ENCODE measurements at places on chromosomes 16 and 17. TPM values are rescaled to one million over a fixed set of nuclear protein-coding genes. Genes with fewer than 3 reads are reported as not detected.

DNA sequence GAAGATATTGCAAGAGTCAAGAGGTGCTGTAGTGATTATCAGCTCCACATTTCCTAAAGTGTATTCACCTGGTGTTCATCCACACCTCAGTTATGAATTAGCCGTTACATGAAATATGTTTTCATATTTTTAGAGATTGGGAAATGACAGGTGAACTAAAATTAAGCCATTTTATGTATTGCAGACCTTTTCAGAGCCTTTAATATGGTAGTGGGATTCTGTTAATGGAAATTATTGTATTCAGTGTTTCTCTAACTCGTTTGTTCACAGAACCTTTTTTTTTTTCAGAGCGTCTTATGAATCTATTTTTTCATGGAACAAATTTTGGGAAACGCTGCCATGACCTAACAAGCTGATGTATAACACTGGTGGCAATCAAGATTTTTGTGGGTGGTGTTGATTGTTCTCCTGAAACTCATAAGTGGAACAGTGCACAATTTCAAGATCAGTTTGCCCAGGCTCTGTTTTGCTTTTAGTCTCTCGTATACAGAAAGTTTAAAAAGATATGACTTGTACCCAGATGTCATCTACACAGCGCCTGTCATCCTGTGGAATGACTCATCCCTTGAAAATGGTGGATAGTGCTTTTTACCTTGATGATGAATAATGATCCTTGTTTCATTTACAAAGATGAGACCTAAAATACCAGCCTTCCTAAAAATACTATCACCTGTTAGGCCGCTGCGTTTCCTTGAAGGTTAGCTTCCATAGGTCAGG, 88.8 kb downstream of the ARHGAP44 start:
- H3K4me1 ChIP-seq = no peaks in the 10 kb centered on the region
- H3K4me3 ChIP-seq = no peak overlapping the region
- no peak for DNase-seq
- H3K27ac ChIP-seq = no peak overlapping the region

- peaks cover 62% of the 10 kb centered on the region for H3K27me3 ChIP-seq
- H3K4me3 ChIP-seq = no peak overlapping the region
- H3K27ac ChIP-seq = no peak overlapping the region
- no peaks in the 10 kb centered on the region for H3K36me3 ChIP-seq
Observed at GRCh38 chr17:10745231-10745630, 15.4 kb upstream of the TMEM220 start.

GRCh38 chr16:1088295-1089170, 7.5 kb downstream of the C1QTNF8 start:
- peaks cover 98% of the 10 kb centered on the region for H3K27me3 ChIP-seq
- DNase-seq = no peak
- H3K36me3 ChIP-seq = peaks cover 9% of the 10 kb centered on the region
- no peaks in the 10 kb centered on the region for H3K4me1 ChIP-seq
- H3K4me3 ChIP-seq = no peak overlapping the region

- H3K36me3 ChIP-seq = no peaks in the 10 kb centered on the region
- no peaks in the 10 kb centered on the region for H3K4me1 ChIP-seq
- H3K4me3 ChIP-seq = no peak overlapping the region
- H3K27ac ChIP-seq = no peak overlapping the region
- H3K27me3 ChIP-seq = peaks cover 18% of the 10 kb centered on the region
- no peak for DNase-seq
Observed at GRCh38 chr17:76687298-76688164, 23.2 kb downstream of the MXRA7 start.

The CDH3 gene
- 41.7 TPM for total RNA-seq

The CCL17 gene
- total RNA-seq = not detected

The CXCL16 gene
- 73.1 TPM for total RNA-seq

The TNFAIP1 gene
- 49.4 TPM for total RNA-seq

Data from Calu3 (cell line).